ENCODE measurements at places on chromosomes 13 and 19.

DNA sequence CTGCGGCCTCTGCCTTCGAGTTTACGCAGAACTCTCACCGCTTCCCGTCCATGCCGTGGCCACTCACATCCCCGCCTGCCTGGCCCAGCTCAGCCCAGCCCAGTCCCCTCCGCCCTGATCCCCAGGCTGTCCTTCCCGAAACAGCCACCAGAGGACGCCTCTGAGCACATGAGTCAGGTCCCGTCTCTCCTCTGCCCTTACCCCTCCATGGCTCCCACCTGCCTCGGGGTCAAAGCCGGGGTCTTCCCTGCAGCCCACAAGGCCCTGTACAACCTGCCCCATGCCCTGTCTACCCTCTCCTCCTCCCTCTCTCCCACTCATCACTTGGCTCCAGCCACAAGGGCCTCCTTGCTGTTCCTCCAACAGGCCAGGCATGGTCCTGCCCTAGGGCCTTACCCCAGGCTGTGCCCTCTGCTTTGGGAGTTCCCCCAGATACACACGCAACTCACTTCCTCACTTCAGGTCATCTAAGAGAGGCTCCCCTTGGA is 8.1 kb upstream of the SEMA6B start:
- peak; percentile 42 for DNase-seq

DNA sequence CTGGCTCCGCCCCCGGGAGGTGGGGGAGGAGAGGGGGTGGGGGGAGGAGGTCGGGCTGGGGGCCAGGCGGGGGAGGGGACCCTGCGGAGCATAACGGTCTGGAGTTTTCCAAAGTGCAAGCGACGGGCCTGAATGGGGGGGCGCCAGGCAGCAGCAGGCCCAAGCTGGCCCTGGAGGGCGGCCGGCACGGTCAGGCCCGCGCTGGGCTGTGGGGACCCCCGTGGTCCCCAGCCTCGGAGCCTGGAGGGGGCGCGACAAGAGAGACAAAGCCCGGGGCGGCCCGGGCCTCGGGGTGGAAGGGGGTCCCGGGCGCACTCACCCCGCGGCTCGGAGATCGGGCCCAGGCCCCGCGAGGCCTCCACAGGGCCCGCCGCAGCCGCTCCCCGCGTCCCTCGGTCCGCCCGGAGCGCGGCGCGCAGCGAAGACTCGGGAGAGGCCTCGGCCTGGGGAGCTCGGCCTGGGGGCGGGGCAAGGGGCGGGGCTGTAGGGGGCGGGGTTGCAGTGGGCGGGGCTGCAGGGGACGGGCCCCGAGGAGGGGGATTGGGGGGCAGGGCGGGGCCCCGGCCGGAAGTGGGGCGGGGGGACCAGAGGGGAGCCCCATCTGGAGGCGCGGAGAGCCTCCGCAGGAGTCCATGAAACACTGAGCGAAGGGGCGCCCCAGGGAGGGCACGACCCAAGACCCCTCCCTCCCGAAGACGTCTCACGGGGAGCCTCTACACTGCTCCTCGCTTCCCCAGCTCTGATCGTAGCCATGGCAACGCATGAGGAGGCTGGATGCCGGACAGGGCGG is 47.6 kb downstream of the PTPRS start:
- peak; percentile 86 for DNase-seq

GRCh38 chr13:31827707-31828106 is 88.4 kb downstream of the RXFP2 start:
- DNase-seq = no peak

DNA sequence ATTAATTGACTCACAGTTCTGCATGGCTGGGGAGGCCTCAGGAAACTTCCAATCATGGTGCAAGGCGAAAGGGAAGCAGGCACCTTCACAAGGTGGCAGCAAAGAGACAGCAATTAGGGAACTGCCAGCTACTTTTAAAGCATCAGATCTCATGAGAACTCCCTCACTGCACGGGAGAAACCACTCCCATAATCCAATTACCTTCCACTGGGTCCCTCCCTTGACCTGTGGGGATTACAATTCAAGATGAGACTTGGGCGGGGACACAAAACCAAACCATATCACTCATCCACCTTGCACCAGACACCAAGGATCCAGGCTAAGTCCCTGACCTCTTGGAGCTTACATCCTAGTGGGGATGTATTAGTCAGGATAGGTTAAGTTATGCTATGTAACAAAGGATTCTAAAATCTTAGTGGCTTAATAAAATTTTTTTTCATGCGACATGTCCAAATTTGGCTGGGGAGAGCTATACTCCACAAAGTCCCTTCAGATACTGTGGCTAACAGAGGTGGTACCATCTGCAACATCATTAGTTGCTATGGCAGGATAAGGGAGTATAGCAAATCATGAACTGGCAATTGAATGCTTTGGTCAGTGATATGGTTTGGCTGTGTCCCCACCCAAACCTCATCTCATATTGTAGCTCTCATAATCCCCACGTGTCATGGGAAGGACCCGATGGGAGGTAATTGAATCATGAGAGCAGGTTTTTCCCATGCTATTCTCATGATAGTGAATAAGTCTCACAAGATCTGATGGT is 8.3 kb upstream of the FAM187B start:
- DNase-seq = no peak

GRCh38 chr13:50451609-50452008 is 391.9 kb downstream of the DLEU7 start:
- no peak for DNase-seq

GRCh38 chr19:56477429-56478338 is 539 bp upstream of the ZNF667 start:
- peak; percentile 90 for DNase-seq

- DNase-seq = peak; percentile 0
These were observed 826.9 kb upstream of the PCDH9 start for GRCh38 chr13:68056816-68057710.

- DNase-seq = no peak
These were observed 5.1 kb downstream of the S1PR2 start for GRCh38 chr19:10226021-10226375.

GRCh38 chr13:18953139-18953930 is 228.3 kb downstream of the TUBA3C start:
- DNase-seq = no peak

- DNase-seq = no peak
These were observed 24.9 kb downstream of the VRK3 start for GRCh38 chr19:50000038-50000840.

DNA sequence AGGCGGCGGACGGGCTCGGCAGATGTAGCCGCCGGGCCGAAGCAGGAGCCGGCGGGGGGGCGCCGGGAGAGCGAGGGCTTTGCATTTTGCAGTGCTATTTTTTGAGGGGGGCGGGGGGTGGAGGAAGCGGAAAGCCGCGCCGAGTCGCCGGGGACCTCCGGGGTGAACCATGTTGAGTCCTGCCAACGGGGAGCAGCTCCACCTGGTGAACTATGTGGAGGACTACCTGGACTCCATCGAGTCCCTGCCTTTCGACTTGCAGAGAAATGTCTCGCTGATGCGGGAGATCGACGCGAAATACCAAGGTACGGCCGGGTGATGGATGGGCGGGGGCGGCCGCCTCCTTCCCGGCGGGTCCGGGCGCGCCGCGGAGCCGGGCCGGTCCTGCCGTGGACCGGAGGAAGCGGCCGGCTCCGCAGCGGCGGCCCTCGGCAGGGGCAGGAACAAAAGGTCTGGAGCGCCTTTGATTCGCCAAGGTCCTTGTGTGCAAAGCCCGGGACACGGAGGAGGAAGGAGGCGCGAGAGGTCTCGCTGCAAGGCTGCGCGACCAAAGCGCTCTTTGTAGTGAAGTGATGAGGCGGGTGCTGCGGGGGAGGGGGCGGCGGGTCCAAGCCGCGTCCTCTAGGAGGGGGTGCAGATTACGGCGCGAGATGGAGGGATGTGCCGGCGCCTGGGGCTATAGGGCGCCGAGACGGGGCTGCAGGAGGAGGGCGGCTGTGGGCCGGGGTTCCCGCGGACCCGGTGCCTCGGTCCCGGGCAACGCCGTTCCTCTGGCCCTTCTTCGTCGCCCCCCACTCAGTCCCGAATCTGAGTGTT is 689 bp downstream of the ING1 start:
- peak; percentile 41 for DNase-seq

DNA sequence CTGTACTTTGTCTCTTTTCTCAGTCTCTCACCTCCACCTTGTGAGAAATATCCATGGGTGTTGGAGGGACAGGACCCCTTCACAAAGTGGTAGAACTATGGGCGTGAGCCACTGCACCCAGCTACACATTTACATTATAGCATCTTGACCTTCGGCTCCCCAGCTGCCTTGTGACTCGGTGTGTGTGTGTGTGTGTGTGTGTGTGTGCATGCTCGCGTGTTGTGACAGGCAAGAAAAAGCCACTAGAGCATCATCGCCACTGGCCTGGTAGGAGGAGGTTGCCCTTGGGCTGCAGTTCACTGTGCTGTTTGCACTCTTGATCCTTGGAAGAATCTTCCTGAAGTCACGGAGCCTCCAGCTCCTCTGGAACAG is 13.7 kb upstream of the ZNF888 start:
- no peak for DNase-seq

GRCh38 chr13:111323549-111323948 is 3.1 kb downstream of the TEX29 start:
- DNase-seq = no peak

DNA sequence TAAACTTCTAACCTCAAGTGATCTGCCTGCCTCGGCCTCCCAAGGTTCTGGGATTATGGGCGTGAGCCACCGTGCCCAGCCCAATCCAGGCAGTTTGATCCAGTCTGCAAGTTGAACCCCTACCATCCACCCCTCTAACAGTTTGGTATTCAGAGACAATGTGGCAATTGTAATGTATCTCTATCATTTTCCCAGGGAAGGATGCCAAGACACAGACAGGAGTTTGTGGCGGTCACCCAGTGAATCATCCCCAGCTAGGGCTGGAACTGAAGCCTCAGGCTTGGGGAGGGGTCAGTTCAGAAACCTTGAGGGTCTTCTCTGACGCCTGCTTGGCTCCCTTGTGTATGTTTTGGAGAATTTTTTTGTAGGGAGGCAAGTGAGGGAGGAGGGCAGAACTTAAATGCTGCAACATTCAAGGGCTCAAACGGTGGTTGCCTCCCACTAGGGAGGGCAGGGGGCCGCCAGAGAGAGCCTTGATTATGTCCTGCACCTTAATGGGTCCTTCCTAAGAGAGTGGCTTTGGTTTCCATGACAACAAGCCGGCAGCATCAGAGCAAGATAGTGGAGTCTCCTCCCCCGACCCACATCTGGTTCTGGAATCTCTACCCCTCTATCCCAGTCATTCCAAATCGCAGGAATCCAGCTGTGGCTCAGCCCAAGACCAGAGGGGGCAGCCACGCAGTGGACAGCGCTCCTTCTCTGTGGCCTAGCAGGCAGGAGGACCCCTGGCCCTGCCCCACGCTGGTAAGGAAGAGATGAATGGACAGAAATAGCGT is 14.9 kb upstream of the FEM1A start:
- DNase-seq = no peak

DNA sequence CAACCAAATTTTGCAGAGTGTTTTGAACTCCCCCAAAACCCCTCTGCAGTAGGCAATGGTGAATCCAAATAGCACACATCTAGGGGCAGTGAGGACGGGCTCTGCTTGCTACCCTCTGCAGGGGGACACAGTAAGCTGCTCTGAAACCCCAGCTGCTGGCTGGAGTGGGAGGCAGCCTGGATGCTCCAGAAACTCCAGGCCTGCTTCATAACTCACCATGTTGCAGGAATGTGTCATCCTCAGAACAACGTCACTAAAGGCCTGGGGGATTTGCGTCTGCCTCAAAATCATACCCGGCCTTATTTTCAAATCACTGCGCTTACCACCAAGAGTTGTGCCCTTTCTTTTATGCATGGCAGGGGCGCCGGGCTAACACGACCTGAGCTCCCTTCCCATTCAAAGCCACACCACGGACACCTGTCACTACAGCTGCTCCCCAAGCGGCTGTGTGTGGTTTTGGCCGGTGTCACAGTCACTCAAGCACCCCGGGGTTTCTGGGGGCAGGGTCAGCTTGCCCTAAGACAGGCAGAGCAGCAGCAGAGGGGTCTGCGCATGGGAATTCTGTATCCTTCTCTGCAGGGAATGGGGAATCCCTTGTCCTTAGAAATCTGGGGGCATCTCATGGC is 93.9 kb downstream of the TSHZ3 start:
- DNase-seq = no peak

GRCh38 chr13:78036841-78037240 is 118.2 kb upstream of the EDNRB start:
- peak; percentile 2 for DNase-seq

DNA sequence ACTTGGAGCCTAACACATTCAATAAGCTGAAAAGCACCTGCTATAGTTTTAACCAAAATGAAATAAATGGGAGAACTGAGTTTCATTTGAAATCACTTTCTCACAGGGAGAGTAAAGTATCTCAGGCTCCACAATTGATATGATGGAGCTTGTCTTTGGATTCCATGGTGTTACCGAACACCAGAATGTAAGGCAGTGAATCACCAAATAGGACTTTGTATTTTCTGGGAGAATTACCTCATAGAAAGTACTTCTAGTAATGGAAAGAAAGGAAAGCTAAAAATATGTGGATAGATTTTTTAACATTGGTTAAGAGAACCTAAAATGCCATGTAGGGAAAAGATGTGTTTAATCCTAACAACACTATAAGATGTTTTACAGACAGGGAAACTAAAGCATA is 123.6 kb downstream of the NALCN start:
- DNase-seq = peak; percentile 35

DNA sequence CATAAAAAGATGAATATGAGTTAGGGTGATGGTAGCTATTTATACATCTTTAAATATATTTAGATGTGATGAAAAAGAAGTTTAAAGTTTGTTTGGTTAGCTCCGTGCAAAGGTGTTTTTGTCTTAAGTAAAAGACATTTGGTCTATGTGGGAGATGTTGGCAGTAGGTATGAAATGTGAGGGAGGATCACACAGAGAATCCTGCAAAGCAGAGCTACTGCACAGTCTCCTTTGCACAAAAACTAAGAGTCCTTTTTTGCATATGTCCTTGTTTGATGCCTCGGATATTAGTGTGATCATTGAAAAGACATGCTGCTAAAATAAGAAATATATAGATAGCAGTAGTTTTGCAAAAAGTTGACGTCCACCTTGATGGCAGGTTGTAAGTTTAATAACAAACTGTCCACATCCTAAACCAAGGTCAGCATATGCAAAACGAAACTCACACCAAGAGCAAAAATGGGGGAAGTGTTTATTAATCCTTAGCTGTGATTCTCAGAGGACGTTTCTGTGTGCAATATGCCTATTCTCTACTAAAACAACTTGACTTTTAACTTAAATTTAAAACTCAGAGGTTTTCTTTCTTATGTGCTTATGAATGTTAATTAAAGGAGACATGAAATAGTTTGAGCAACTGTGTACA is 870.1 kb downstream of the PCDH9 start:
- DNase-seq = no peak

GRCh38 chr13:96075953-96076543 is 13.9 kb upstream of the HS6ST3 start:
- peak; percentile 6 for DNase-seq

GRCh38 chr19:38592940-38593339 is 24.8 kb downstream of the MAP4K1 start:
- no peak for DNase-seq

GRCh38 chr13:44394658-44395057 is 21.0 kb downstream of the SERP2 start:
- DNase-seq = no peak

DNA sequence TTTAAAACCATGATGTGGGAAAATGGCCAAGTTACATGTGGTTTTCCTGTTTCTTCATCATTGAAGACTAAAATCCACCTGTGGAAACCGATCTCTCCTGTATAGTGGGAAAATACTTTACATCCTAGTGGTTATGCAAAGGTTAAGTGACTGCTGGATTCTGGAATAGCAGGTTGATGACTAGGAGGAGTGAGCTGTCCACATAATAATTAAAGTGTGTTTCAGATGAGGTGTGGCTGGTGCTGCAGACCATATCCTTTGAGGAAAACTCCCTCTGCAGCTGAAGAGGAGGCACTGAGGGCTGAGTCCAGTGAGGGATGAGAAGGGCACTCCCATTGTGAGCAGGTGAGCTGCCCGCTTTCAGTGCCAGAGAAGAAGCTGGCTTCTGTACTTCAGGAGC is 43.2 kb downstream of the DCLK1 start:
- no peak for DNase-seq

- DNase-seq = no peak
These were observed 4.8 kb upstream of the CEACAM16 start for GRCh38 chr19:44694184-44694579.

Measured in fibroblast of skin of right quadriceps (primary cell).